ENCODE measurements at places on chromosomes 2 and 18. TPM values are rescaled to one million over a fixed set of nuclear protein-coding genes. Genes with fewer than 3 reads are reported as not detected.
A peak's percentile ranks its signal among the peaks of the same experiment; 100 is the strongest.

GATA6 gene
- 11.7 TPM for total RNA-seq

- DNase-seq, result no peak
These were observed 31.9 kb upstream of the FOSL2 start for GRCh38 chr2:28360718-28361293.

GRCh38 chr2:192827735-192828134 lies 633.0 kb upstream of the TMEFF2 start:
- DNase-seq, result peak; percentile 28

GRCh38 chr18:78071166-78071710 lies 821.6 kb downstream of the GALR1 start:
- no peak for DNase-seq

DNA sequence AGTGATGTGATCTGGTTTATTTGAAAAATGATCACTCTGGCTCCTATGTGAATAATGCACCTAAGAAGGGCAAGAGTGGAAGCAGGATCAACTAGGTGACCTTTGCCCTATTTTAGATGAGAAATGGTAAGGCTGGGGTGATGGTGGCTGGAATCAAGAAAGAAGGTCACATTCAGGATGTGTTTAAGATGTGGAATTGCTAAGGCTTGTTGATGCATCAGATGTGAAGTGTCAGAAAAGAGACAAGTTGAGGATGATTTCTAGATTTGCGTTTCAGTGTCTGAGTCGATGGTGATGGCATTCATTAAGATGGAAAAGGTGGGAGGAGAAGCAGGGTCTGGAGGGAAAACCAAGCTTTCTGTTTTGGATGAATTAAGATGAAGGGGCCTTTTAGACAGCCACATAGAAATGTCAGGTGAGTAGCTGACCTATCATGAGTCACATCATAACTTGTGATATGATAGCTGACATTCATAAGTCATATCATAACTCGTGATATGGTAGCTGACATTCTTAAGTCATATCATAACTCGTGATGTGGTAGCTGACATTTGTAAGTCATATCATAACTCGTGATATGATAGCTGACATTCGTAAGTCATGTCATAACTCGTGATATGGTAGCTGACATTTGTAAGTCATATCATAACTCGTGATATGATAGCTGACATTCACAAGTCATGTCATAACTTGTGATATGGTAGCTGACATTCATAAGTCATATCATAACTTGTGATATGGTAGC lies 101.2 kb upstream of the SEC11C start:
- DNase-seq, result no peak

MYL1 gene
- total RNA-seq, result not detected

DNA sequence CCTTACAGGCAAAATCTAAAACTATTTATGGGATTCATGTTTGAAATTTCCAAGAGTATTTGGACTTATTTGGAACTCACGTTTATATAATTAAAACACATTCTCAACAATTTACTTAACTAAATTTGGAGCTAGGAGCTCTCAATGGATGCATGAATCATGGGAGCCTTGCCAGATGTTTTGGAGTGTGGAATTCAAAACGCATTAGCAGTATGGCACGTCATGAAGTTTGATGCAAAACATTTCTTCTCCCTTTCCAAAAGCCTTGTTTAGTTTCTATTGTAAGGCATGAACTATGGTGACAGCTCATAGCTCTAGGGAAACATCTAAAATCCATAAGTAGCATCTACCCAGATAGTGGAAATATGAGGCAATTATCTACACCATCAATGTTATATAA lies 701.6 kb downstream of the SATB2 start:
- DNase-seq, result no peak

ARHGEF33 gene
- total RNA-seq, result 0.10 TPM

Data from left lobe of liver (tissue), 2 donors.